ENCODE measurements at places on chromosomes 1 and 21.

DNA sequence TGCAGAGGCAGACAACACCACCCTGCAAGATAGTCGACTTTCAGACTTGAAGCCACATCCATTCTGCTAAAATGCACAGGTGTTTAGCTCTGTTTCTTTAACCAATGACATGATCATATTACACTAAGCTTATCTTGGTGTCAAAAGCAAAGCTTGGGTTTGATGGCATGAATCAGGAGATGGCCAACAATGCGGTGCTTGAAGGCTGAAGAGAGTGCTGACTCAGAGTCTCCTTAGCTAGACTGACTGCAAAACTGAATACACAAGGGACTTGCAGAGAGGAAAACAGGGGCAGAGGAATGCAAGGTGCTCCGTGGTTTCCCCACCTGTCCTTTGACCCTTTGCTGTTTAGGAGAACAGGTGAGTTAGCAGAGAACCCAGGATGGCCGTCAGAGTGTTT lies 262.6 kb downstream of the SIPA1L2 start:
- H3K27ac ChIP-seq: no peak overlapping the region
- H3K4me1 ChIP-seq: no peaks in the 10 kb centered on the region
- peaks cover 8% of the 10 kb centered on the region for H3K27me3 ChIP-seq
- no peaks in the 10 kb centered on the region for H3K36me3 ChIP-seq

DNA sequence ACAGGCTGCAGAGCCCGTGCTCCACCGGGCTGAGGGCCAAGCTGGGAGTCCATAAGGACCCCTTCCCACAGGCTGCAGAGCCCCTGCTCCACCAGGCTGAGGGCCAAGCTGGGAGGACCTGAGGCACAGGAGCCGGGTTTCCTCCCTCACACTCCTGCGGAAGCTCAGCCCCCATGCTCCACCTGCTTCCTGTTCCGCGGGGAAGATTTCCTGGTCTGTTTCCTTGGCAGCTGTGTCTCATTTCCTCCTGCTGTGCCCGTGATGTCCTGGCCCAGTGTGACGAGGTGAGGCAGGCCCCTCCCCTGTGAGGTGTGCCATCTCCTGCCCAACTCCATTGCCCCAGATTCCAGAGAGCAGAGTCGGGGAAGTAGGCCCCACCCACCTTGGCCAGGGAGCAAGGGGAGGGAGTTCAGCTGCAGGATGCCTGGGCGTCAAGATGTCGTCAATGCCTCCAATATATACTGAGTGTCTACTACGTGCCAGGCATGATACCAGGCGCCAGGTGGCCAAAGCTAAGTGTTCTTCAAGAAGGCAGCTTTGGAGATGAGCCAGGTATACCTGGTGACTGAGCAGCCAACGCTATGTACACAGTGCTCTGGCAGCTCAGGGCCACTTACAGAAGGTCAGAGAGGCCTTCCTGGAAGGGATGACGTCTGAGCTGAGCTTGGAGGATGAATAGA lies 58.8 kb downstream of the NAV1 start:
- no peak overlapping the region for H3K27ac ChIP-seq
- peaks cover 12% of the 10 kb centered on the region for H3K27me3 ChIP-seq
- no peak overlapping the region for H3K4me3 ChIP-seq
- H3K36me3 ChIP-seq: no peaks in the 10 kb centered on the region

DNA sequence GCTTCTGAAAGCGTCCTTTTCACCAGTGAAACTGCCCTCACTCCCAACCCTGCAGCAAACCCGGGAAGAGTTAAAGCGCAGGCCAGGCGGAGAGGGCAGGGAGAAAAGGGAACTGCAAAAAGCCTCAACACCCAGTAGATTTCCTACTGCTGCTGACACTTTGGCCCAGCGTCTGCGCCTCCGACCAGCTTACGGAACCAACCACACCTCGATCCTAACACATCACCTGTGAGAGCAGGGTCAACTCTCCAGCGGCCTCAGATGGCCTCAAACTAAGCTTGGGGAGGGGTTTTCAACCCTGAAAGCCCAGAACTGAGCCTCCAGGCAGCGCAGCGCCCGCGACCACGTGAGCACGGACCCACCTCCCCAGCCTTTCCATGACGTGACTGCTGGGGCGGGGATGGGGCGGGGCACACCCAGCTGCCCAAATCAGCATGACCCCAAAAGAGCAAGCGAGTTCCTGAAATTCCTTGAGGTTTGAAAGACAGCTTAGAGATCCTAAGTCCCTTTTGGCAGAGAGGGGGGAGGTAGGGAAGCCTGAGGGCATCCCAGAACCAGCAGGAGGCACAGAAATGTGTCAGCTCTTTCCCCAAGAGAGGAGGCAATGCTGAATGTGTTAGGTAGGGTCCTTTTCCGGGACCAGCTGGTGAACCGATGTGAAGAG lies 59.1 kb downstream of the ITPKB start:
- peak overlapping the region; percentile 93 for H3K4me3 ChIP-seq
- peak; percentile 79 for DNase-seq
- peaks cover 4% of the 10 kb centered on the region for H3K36me3 ChIP-seq
- peak overlapping the region; percentile 90 for H3K27ac ChIP-seq
- peaks cover 89% of the 10 kb centered on the region for H3K4me1 ChIP-seq

- H3K27ac ChIP-seq: no peak overlapping the region
- no peaks in the 10 kb centered on the region for H3K36me3 ChIP-seq
- peaks cover 33% of the 10 kb centered on the region for H3K27me3 ChIP-seq
- H3K4me3 ChIP-seq: no peak overlapping the region
- no peak for DNase-seq
These were observed 29.4 kb upstream of the KCNA10 start for GRCh38 chr1:110548381-110548780.

GRCh38 chr21:44898011-44898488 lies 22.6 kb downstream of the ITGB2 start:
- H3K4me3 ChIP-seq: no peak overlapping the region
- H3K27ac ChIP-seq: no peak overlapping the region
- H3K36me3 ChIP-seq: peaks cover 14% of the 10 kb centered on the region
- DNase-seq: no peak
- H3K4me1 ChIP-seq: peaks cover 22% of the 10 kb centered on the region
- H3K27me3 ChIP-seq: no peaks in the 10 kb centered on the region

DNA sequence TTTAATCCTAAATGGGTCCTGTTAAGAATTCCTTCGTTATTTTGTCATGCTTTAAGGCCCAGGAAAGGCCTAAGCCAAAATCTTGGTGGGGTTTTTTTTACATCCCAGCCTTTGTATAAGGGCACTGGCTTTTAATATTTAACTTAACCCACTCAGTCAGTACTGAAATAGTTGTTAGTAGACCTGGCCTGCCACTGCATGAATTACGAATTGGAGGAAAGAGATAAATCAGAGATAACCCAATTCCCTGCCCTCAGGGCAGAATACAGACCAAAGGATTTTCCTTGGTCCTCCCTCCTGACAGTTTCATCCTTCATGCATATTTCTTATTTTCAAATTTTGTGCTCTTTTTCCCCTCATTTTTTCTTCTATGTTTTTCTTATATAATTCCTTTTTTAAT lies 193.0 kb downstream of the FASLG start:
- H3K36me3 ChIP-seq: peaks cover 13% of the 10 kb centered on the region
- H3K27ac ChIP-seq: no peak overlapping the region
- no peak for DNase-seq
- peaks cover 9% of the 10 kb centered on the region for H3K4me1 ChIP-seq
- H3K4me3 ChIP-seq: no peak overlapping the region

DNA sequence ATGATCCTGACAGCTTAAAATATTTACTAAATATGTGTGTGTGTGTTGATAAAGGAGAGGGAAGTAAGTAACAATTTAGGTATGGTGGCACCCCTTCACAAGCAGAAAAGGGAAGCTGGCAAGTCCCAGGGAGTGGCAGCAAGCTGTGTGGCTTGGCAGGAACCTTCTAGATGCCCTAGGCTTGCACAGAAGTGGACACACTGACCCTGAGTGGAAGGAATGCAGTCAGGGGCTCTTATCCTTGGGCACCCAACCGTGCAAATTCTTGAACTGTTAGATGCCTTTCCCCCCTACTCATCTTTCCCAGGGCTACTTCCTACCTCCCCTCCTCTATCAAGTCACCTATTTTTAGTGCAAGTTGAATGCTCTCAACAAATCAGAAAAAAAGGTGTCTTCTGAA lies 18.9 kb downstream of the ACP6 start:
- H3K27me3 ChIP-seq: no peaks in the 10 kb centered on the region
- no peak for DNase-seq
- H3K36me3 ChIP-seq: no peaks in the 10 kb centered on the region
- peaks cover 33% of the 10 kb centered on the region for H3K4me1 ChIP-seq
- no peak overlapping the region for H3K4me3 ChIP-seq
- peak overlapping the region; percentile 14 for H3K27ac ChIP-seq

GRCh38 chr21:35521852-35522505 lies 472.9 kb upstream of the RUNX1 start:
- peaks cover 14% of the 10 kb centered on the region for H3K4me1 ChIP-seq
- peaks cover 7% of the 10 kb centered on the region for H3K27me3 ChIP-seq
- H3K4me3 ChIP-seq: no peak overlapping the region

- no peaks in the 10 kb centered on the region for H3K27me3 ChIP-seq
- H3K4me1 ChIP-seq: no peaks in the 10 kb centered on the region
- H3K36me3 ChIP-seq: no peaks in the 10 kb centered on the region
- no peak overlapping the region for H3K4me3 ChIP-seq
These were observed 29.5 kb downstream of the CAPN2 start for GRCh38 chr1:223741861-223742260.

- H3K27me3 ChIP-seq: peaks cover 4% of the 10 kb centered on the region
- no peaks in the 10 kb centered on the region for H3K36me3 ChIP-seq
- no peak for DNase-seq
These were observed 40.0 kb upstream of the CITED4 start for GRCh38 chr1:40901886-40902852.

DNA sequence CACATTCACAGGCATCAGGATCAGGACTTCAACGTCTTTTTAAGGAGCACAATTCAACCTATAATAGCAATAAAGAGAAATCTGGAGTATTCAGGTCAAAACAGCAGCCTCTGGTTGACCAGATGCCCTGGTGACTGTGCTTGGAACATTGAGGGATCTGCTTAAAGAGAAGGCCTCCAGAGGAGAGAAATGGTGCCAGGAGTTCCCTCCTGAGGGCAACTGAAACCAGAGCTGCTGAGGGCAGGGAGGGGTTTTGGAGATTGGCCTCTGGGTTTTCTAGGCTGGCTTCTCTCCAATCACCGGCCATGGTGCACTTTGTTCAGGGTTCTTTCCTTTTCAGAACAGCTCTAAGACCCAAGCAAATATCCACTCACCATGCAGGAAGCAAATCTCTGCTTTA lies 190.7 kb upstream of the KIAA0040 start:
- no peak overlapping the region for H3K27ac ChIP-seq
- H3K27me3 ChIP-seq: peaks cover 2% of the 10 kb centered on the region
- no peaks in the 10 kb centered on the region for H3K4me1 ChIP-seq
- DNase-seq: no peak
- H3K4me3 ChIP-seq: no peak overlapping the region

- no peaks in the 10 kb centered on the region for H3K36me3 ChIP-seq
- H3K4me1 ChIP-seq: no peaks in the 10 kb centered on the region
- peaks cover 6% of the 10 kb centered on the region for H3K27me3 ChIP-seq
- H3K4me3 ChIP-seq: no peak overlapping the region
- DNase-seq: no peak
These were observed 45.8 kb downstream of the DNAJC6 start for GRCh38 chr1:65355031-65355712.

- no peaks in the 10 kb centered on the region for H3K36me3 ChIP-seq
- peaks cover 19% of the 10 kb centered on the region for H3K4me1 ChIP-seq
- H3K4me3 ChIP-seq: no peak overlapping the region
- H3K27ac ChIP-seq: no peak overlapping the region
- DNase-seq: no peak
- no peaks in the 10 kb centered on the region for H3K27me3 ChIP-seq
These were observed 86.8 kb upstream of the RAB4A start for GRCh38 chr1:229184066-229184465.

DNA sequence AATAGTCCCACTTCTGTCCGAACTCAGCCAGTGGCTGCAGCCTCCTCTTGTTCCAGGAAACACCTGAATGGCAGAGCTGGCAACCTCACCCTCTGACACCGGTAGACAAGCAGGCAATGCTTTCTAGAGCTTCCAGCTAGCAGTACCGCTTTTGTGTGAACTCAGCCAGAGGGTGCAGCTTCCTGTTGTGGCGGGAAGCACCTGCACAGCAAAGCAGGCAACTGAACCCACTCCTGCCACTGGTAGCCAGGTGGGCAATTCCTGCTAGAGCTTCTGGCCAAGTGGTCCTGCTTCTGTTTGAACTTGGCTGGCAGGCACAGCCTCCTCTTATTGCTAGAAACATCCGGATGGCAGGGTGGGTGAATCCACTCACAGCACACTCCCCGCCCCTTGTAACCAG lies 40.1 kb upstream of the TMPRSS15 start:
- H3K36me3 ChIP-seq: peaks cover 6% of the 10 kb centered on the region
- H3K27ac ChIP-seq: no peak overlapping the region
- no peak for DNase-seq
- no peaks in the 10 kb centered on the region for H3K4me1 ChIP-seq

DNA sequence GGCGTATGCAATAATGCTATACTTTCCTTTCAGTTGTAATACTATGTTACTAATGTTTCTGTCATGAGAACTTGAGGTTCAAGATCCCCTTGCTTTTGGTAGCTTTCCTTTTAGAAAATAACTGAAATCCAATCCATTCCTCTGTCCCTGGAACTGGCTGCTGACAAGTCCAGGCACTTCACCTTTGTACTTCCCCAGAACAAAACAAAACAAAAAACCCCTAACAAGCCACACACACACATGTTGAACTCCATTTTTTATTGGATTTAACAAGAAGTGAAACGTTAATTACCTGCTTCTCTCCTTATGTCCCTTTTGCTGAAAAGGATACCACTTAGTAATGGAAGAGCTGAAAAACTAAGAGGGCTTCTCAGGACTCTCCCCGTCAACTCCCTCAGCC lies 26.1 kb upstream of the SDC3 start:
- H3K27me3 ChIP-seq: no peaks in the 10 kb centered on the region
- peaks cover 12% of the 10 kb centered on the region for H3K4me1 ChIP-seq
- peak overlapping the region; percentile 1 for H3K27ac ChIP-seq
- H3K4me3 ChIP-seq: no peak overlapping the region
- peaks cover 30% of the 10 kb centered on the region for H3K36me3 ChIP-seq
- no peak for DNase-seq

DNA sequence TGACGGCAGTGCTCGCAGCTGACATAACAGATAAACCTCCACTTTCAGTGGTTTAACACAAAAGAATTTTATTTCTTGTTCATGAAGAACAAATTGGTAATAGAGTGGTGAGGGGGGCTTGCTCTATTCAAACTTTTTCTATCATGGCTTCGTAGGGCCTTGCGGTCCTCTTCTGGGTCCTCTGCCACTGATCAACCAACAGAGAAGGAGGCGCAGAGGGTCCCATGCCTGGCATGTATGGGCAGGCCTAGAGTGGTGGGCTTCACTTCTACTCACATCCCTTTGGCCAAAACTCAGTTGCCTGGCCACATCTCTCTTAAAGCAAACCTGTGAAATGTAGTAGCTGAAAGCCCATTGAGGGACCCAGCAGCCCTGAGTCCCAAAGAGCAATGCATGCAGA lies 460.5 kb downstream of the SIPA1L2 start:
- H3K4me3 ChIP-seq: no peak overlapping the region
- H3K27ac ChIP-seq: no peak overlapping the region
- no peaks in the 10 kb centered on the region for H3K36me3 ChIP-seq
- no peak for DNase-seq
- peaks cover 11% of the 10 kb centered on the region for H3K27me3 ChIP-seq

GRCh38 chr1:168836469-168836868 lies 107.5 kb upstream of the DPT start:
- no peak overlapping the region for H3K27ac ChIP-seq
- no peak for DNase-seq
- H3K36me3 ChIP-seq: no peaks in the 10 kb centered on the region
- H3K4me3 ChIP-seq: no peak overlapping the region
- H3K4me1 ChIP-seq: peaks cover 15% of the 10 kb centered on the region

GRCh38 chr1:165342168-165342567 lies 14.3 kb downstream of the LMX1A start:
- peaks cover 49% of the 10 kb centered on the region for H3K27me3 ChIP-seq
- H3K4me3 ChIP-seq: no peak overlapping the region
- H3K4me1 ChIP-seq: no peaks in the 10 kb centered on the region
- H3K36me3 ChIP-seq: no peaks in the 10 kb centered on the region
- no peak for DNase-seq
